EL (cell line): ENCODE measurements at places on chromosomes 7 and 10.

DNA sequence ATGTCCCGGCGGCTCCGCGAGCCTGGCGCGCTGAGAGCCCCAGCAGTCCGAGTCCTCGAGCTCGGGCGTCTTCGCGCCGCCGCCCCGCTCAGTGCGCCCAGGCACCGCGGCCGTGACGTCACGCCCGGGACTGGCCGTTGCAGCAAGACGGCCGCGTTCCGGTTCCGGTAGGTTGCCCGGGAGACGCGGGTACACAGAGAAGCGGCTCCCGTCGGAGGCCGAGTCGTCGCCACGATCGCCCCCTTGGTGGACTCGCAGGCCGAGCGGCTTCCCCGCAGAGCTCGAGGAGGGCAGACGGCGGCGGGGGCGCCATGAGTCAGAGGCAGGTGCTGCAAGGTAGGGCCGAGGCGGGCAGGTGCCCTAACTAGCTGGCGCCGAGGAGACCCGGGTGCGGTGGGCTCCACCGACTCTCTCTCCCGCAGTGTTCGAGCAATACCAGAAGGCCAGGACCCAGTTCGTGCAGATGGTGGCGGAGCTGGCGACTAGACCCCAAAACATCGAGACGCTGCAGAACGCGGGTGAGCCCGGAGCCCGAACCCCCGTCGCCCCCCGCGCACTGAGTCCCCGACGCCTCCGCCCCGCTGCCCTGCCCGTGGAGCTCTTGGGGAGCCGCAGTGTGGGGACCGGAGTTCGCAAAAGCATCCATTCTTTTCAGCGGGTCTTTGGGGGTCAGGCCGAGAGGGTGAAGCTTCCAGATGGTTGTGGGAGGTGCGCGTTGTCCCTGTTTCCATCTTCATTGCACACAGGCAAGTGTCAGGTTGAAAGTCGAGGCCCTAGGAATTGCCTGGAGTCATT, at the start of gene SPAG6:
Gene SPAG6 (plus strand): TSS at position 196 of the 795 bp plus-strand sequence. CDS start 116 bp downstream, at position 312.
- DNase-seq, result no peak

DNA sequence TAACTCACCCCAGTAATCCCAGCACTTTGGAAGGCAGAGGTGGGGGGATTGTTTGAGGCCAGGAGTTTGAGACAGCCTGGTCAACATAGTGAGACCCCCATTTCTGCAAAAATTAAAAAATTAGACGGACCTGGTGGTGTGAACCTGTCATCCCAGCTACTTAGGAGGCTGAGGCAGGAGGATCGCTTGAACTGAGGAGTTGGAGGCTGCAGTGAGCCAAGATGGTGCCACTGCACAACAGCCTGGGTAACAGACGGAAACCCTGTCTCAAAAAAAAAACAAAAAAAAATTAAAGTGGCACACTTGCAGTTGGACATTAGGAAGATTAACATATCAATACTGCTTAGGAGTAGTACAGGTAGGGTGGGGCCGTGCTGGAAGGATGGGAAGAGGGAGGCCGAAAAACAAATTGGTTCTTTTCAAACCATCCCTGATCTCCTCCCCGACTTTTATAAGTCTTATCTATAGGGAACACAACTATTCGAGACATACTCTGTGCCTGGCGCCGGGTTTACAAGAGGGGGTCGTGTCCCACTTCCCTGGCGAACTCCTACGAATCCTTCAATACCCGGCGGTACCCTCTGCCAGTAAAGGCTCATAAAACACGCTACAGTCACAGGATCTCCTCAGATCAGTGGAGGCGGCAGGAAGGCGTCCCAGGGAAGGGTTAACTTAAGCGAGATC, 628 bp downstream of the TAF6 start:
- no peak for DNase-seq

DNA sequence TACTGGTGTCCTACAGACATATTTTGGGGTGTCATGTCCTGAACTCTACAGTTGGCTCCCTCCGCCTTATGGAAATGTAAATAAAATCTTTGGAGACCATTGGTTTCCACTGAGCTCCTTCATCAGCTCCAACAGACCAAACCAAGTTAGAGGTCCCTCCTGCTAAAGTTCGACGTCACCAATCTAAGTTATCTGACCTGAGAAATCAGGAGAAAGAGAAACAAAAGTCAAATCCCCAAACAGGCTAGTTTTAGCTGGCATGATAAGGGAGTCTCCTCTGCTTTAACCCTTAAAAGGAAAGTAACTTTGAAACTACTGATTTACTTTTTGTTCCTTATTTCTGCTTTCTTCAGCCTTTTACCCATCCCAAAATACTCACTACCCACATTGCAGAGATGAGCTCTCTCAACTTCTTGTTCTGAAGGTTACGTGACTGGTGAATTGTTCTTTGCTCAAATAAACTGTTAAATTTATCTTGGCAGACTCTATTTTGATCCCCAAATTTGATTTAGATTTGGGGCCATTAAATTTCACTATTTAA, 39.9 kb downstream of the AVL9 start:
- no peak for DNase-seq

DNA sequence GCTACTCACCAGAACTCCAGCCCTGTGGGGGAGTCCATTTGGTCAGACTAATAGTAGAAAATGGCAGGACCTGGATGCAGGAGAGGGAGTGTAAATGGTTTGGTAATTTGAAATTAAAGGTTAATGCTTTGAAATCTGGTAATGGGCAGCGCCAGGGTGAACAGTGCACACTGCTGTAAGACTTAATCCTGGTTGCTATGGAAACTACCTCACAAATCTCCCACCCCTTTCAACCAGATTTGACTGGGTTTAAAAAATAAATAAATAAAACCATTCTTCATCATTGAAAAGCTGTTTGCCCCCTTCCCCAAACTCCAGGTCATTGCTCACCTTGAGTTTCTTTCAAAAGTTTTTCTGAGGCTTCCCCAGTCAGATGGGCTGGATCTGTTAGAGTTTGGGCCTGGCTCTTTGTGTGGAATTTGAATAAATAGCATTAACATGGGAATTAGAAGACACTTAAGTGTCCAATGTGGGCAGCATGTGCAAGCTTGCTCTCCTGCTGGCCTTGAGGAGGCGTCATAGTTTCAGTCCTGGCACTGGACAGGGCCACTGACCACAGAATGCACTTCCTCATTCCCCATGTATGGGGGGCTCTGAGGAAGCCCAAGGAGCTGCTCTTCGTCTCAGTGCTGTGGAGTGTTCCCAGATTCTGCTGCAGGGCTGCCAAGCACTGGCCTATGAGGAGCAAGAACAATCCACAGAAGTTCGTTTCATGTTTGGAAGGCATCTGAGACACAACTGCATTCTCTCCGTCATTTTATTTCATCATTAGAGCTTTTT, 90.7 kb downstream of the LRRC4 start:
- no peak for DNase-seq

DNA sequence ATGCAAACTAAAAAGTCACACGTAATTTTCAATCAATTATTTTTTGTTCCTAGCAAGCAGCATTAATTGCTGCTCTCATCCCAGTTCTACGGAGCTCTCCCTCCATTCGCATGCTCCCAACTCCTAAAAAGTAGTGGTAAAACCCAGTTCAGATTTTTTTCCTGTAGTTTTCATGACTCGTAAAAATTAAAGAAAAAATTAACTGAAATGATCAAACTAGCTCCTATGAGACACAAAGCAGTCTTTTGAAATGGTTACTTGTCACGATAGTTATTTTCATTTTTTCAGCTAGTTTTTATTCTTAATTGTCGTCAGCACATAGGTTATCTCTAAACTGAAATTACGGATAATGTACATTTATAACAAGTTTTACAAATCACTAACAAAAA, 1.8 kb downstream of the HNRNPA2B1 start:
- no peak for DNase-seq

GRCh38 chr7:128938544-128939074, 882 bp downstream of the IRF5 start:
- no peak for DNase-seq

DNA sequence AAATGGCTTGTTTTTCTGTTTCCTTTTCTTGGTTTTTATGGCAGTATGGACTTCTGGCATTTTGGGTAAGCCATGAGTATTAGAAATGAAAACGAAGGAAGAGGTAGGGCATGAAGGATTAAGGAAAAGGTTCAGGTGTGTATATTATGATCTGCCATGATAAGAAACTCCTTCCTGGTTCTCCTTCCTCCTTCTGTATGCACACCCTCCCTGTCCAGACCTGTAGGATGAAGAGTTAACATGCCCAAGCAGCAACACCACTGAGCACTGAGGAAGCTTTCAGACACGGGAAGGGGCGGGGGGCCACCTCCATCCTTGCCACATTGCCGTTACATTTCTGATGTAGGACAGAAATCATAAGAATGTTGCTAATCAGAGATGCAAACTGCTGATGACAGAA, 361.0 kb upstream of the ZMIZ1 start:
- DNase-seq, result no peak

- DNase-seq, result no peak
These were observed 426.5 kb downstream of the SH2D4B start for GRCh38 chr10:80964179-80964578.

GRCh38 chr10:34920578-34920977, 105.5 kb upstream of the PARD3 start:
- DNase-seq, result no peak

GRCh38 chr7:119413314-119413805, 859.6 kb upstream of the KCND2 start:
- DNase-seq, result no peak

DNA sequence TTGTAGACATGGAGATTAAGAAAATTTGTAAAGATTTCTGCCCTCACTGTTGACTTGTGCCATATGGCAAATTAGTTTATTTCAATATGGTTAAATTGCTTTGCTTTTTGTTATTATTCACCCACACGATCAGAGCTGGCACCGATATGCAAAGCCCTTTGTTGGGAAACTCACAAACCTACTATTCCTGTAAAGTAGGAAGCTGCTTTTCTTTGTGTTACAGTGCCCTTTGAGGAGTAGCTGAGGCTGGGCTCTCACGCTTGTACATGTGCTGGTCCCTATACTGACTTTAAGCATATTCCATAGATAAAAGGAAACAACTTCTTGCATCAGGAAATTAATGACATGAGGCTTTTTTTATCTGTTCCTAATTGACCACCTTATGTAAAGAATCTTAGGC, 17.6 kb upstream of the AOAH start:
- no peak for DNase-seq

- no peak for DNase-seq
These were observed 917.8 kb upstream of the ZNF722 start for GRCh38 chr7:63080831-63081230.

DNA sequence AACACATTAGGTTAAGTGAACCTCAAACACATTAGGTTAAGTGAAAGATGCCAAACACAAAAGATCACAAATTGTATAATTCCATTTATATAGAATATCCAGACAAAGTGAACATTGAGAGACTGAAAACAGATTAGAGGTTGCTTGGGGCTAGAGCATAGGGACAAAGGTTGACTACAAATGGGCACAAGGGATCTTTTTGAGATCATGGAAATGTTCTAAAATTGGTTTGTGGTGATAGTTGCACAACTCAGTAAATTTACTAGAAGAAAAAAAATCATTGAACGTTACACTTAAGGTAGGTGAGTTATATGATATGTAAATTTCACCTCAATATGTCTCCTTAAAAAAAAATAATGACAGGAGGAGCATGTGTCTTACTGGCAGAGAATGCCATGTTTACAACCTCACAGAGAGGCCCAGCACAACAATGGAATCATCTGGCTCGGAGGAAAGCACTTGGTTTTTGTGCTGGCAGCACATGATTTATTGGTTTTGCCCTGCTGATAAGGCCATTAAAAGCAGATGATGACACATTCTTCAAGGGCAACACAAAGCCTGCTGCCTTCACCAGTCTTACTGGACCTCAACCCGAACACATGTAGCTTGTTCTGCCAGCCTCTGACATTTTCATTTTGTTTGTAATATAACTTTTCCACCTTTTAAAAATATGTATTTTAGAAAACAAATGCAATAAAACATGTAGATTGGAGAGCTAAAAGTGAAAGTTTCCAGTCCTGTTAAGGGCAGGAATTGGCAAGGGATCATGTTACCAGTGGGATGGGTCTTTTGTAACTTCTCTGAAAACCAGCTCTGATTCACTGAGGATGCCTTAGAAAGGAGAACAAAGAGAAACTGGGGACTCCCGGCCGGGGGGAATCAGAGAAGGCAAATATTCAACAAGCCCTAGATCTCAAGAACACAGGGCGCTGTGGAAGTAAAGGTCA, 11.9 kb upstream of the LMOD2 start:
- peak; percentile 68 for DNase-seq

GRCh38 chr7:23523486-23524075, 8.2 kb downstream of the TRA2A start:
- DNase-seq, result no peak

GRCh38 chr7:16975712-16976111, 93.9 kb upstream of the AGR3 start:
- no peak for DNase-seq

DNA sequence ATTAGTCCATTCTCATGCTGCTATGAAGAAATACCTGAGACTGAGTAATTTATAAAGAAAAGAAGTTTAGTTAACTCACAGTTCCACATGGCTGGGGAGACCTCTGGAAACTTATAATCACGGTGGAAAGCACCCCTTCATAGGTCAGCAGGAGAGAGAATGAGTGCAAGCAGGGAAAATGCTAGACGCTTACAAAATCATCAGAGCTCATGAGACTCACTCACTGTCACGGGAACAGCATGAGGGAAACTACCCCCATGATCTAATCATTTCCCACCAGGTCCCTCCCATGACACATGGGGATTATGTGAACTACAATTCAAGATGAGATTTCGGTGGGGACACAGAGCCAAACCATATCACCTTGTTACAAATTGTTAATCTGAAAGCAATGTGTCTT, 15.8 kb downstream of the TAS2R39 start:
- no peak for DNase-seq

DNA sequence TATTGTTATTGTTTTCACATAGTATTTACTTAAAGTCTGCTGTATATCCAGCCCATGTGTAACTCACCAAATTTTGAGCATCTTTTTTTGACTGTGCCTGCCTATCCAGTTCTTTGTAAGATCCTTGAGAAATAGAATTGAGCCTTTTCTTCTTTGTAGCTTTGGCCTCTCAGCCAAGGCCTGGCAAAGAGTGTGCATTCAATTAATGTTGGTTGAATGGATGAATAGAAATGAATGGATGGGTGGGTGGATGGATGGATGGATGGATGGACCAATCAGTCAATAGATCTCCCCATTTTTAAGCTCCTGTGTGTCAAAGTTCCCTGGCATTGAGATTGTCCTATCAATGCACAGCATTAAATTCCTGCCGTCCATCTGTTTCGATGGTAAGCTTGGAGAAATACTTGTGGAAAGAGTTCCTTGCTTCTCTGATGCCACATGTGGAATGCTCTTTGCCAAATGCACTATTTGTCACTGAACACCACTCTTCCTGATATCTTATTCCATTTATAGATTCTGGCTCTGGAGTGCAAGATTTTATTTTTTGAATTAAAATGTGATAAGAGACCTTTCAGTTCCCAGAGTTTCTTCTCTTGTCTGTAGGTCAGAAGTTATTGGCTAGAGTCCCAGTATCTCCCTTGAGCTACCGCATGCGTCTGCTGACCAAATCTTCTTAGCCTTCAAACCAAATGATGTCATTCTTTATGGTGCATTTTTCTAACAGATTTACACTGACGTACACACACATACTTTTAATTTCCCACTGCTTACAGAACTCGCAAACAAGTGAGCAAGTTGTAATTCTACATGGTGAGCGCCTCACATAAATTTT, 20.7 kb upstream of the ADRB1 start:
- DNase-seq, result peak; percentile 47

GRCh38 chr7:37475646-37476045, 27.0 kb upstream of the ELMO1 start:
- no peak for DNase-seq
